ENCODE measurements at places on chromosomes 11 and 22. TPM values are rescaled to one million over a fixed set of nuclear protein-coding genes. Genes with fewer than 3 reads are reported as not detected.

The MIAT gene
- polyA plus RNA-seq = 4.4 TPM

DNA sequence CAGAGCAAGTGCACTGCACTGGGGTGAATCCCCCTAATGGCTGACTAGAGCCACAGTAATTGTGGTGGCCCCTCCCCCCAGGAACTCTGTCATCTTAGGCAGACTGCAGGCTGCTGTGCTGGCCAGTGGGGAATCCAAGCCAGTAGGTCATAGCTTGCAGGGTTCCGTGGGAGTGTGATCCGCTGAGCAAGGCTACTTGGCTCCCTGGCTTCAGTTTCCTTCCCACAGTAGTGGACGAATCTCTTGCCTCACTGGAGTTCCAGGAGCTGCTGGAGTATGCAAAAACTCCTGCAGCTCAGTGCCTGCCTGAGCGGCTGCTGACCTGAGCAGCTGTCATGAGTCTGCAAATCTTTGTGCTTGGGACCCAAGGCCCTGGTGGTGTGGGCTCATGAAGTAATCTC is 13.2 kb downstream of the OOSP3 start:
- no peak for DNase-seq

- no peak for DNase-seq
These were observed 369.5 kb downstream of the AASDHPPT start for GRCh38 chr11:106446955-106447354.

- no peak for DNase-seq
These were observed 196.9 kb downstream of the CSNK2A3 start for GRCh38 chr11:11155962-11156815.

- no peak for DNase-seq
These were observed 550.7 kb downstream of the INSC start for GRCh38 chr11:15665368-15665871.
